ENCODE measurements at places on chromosomes 12 and 14.

GRCh38 chr14:21476523-21476924, 235 bp downstream of the RAB2B start:
- no peak for DNase-seq

GRCh38 chr14:82626156-82627066, 1092.8 kb upstream of the SEL1L start:
- DNase-seq, result no peak

DNA sequence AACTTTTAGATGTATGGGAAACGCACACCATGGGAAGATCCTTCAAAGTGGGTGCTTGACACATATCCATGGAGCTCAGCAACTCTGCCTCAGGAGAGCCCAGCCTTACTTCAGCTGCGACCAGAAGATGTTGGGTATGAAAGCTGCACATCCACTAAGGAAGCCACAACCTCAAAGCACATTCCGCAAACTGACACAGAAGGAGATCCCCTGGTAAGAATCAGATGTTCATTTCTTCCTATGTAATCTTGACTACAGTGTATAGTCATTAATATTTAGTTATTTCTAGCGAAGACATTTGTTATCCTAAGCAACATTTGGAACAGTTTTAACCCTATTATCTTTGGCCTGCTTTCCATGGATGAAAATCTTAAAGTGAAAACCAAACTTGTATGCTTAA, 374.2 kb downstream of the NAV3 start:
- no peak for DNase-seq

DNA sequence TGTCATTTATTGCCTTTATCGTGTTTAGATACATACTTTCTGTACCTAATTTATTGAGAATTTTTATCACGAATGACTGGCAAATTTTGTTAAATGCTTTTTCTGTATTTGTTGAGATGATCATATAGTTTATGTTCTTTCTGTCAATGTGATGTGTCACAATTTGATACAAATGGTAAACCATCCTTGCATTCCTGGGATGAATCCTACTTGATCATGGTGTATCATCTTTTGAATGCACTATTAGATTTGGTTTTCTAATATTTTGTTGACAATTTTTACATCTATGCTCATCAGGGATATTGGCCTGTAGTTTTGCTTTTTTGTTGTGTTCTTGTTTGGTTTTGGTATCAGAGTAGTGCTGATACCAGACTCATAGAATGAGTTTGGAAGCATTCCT, 185.1 kb downstream of the NUBPL start:
- DNase-seq, result no peak

DNA sequence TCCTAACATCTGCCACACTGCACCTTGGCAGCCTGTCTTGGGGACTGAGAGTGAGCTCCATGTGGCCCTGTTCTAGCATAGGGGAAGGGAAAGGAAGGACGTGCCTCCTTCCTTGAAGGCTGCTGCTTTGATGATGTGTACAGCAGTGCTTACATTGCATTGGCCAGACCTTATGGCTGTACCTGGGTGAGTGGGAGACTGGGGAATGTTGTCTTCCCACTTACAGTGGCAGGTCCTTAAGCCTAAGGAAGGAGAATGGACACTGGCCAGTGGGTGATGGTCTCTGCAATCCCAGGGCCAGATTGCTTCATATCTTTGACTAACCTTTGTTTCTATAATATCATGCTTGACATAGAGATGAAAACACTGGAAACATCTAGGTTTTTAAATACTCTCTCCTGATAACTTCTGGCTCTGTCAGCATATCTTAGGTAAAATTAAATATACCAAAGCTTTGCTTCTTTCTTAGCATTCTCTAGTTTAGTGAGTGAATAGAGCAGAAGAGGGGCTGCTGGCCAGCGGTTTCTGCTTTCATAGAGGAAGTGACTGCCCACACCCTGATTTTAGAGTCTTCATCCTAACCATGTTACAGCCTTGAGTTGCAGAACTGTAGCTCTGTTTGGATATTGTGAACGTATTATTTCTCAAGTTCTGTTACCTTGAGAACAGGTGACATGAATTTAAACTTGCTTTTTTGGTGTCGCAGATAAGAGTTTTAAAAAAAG, 27.2 kb downstream of the KLC1 start:
- no peak for DNase-seq

DNA sequence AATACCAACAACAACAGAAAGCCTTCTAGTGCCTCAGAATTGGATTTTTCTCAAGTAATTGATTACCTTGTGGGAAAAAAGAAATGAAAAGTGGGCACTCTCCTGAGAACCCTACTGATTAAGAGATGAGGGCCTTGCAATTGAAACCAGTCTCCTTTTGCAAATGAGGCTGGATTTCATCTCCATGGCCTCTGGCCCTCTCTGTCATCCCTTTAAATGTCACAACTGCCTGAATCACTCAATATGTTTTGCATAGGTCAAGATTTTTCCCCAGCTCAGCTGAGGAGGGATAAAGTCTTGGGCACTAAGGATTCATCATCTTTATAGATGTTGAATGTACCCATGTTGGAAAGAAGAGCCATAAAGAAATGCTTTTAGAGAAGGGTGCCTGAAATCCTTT, 166.4 kb downstream of the RMST start:
- DNase-seq, result no peak

DNA sequence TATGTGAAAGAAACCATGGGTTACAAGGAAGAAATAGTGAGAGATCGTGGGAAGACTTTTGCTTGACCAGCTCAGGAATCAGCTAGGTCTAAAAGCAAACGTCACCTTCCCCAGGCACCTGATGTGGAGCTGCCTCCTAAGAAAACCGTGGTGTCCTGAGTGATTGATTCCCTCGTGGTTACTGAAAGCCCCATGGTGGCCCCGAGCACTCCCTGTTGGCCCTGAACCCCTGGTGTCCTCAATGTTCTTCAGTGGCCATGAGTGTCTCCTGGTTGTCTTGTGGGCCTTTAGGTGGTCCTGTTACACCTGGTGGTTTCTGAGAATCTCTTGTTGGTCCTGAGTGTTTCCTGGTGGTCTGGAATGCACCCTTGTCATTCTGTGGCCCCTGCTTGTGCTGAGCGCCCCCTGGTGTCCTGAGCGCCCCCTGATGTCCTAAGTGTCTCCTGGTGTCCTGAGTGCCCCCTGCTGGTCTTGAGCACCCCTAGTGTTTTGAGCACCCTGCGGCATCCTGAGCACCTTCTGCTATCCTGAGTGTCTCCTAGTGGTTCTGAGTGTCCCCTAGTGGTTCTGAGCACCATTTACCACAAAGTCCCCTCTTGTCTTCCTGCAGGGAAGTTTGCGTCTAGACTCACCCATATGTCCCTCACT, 518.7 kb downstream of the TMEM121 start:
- no peak for DNase-seq

GRCh38 chr14:100536721-100537445, 50.3 kb downstream of the BEGAIN start:
- peak; percentile 16 for DNase-seq

DNA sequence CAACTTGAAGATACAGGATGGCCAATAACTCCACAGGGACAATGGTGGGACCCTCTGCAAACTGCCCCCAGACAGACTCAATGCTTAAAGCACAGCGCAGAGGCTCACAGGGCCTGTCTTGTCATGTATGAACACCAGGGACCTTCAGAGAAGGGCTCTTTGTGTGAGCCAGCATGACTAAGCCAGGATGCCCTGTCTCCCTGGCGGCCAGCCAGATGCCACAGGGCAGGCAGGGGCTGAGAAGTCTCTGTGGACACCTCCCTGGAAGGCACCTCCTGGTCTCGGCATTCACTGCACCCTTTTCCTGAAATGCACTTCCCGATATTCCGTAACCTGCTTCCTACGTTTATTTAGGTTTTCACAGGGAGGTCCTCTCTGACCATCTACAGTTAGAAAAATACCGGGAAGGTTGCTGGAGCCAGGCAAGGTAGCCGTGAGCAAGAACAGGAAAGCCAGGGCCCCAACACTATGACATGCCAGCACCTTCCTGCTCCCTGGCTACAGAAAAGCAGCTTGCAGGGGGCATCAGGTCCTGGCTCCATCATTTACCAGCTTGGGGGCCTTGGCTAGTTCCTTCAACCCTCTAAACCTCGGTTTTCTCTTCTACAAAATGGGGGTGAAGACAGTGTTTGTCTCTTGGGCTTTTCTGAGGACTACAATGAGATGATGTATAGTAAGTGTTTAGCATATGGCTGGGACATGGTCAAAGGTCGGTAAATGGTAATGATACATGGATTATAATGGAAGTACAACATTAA, 65.0 kb downstream of the PITPNM2 start:
- DNase-seq, result no peak

- peak; percentile 54 for DNase-seq
Measured at GRCh38 chr12:124993626-124994436, at the start of gene BRI3BP. TSS of gene BRI3BP (plus strand) at chr12:124993645. CDS start at chr12:124993791, 146 bp downstream.

- no peak for DNase-seq
Measured at GRCh38 chr12:122363782-122364181, 58.7 kb downstream of the CLIP1 start.

- DNase-seq, result peak; percentile 15
Measured at GRCh38 chr12:23895792-23896218, 53.7 kb downstream of the SOX5 start.

DNA sequence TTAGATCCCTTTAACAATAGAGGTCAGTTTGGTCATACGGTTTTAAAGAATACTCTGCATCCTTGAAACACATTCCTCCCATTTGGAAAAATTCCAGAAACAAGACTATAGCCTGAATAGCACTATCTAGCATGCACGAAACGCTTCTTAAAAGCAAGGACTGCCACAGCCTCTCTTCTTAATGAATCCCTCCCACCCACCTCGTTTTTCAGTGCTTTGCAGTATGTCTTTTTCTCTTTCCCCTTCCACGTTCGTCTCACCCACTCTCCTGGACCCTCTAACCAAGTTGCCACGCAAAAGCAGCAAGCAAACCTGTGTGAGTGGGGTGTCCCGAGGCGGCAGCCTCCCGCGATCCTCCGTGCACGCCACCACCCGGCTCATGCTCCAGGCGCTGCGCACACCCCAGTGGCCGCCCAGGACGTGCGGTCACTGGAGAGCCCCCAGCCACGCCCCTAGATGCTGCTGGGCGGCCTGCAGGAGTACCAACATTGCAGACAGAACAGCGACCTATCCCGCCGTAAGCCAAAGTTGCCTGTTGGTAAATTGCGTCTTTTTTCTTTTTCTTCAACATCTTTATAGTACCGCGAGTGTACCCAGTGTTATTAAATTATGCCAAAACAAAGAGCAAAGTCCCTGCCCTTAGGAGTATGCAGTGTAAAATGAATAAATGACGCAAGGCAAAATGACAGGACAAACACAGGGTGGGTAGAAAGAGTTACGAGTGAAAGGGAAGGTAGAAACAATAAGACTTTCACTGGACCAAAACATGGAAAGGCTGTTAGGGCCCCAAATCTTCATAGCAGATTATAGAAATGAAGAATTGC, at the start of gene SLC38A4:
Gene SLC38A4 (minus strand): TSS at position 407 of the 824 bp plus-strand sequence. CDS start 32,926 bp downstream, outside the sequence.
- peak; percentile 61 for DNase-seq

DNA sequence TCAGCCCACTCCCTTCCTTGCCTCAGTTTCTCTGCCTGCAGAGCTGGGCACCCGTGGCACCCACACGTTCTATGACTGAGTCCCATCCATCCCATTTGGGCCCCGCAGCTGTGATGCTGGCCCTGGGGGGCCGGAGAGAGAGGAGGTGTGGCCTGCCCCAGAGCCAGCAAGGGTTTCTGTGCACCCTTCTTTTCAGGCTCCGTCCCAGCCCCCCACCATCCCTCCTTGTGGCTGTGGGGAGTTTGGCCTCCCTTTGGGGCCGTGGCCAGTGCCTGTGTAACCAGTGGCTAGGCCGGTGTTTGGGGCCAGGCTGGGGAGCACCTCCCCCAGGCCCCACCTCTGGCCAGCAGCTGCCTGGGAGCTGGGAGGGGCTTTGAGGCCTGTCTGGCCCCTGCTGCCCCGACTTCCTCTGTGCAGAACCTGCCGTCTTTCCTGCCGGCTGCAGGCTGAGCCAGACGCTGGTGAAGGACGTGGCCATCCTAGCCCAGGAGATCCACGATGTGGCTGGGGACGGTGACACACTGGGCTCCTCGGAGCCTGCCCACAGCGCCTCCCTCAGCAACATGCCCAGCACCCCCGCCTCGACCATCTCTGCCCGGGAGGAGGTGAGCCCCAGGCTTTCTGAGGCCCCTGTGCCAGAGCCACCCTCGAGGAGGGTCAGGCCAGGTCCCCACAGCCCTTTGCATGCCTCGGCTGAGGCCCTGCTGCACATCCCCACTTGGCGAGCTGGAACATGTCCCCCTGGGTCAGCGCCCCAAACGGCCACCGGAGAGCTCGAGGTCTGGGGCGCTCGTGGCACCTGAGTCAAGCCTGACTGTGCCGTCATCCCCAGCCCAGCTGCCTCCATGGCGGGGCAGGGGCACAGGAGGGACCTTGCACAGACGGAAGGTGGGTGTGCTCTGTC, 27.7 kb downstream of the CEP170B start:
- DNase-seq, result peak; percentile 27

DNA sequence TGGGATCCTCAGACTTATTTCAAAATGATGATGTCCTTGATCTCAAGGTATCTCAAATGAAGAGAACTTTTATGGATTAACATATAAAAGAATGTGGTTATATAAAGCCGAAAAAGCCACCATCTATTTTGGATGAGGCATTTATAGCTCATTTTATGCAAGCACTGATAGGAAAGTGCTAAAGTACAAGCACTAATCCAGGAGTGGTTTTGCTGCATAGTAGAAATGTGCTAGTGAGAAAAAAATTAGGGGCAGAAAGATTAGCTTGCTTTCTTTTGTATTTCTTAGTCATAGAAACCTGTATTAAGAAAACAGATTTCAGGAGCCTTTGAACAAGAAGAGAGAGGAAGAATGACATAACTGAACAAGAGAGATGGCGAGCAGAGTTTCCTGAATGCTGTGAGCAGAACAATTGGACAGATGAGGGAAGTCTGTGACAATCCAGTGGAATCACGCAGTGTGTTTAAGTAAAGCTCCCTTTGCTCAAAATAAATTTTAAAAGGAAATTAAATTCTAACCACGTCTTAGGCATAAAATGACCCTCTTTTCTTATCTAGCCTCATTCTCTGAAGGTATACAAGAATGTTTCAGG, 238.2 kb upstream of the NOVA1 start:
- no peak for DNase-seq

DNA sequence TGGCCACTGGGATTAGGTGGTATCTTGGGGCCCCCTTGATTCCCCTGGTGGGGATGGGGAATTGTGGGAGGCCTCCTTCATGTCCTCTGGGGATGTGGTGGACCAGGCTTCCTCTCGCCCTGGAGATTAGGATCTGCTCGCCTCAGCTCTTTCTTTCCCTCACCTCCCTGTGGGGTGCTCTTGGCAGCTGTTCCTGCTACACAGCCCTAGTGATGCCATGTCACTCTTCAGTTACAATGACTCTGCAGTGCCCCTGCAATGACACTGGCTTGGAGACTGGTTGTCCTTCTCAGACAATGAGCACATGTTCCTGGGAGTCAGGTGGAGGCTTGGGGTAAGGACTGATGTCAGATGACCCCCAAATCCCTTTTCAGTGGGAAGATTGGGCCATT, 83.9 kb downstream of the ADCK1 start:
- DNase-seq, result no peak

Data from right hindlimb (tissue), 1 donor.